ENCODE measurements at places on chromosomes 6 and 20. TPM values are rescaled to one million over a fixed set of nuclear protein-coding genes. Genes with fewer than 3 reads are reported as not detected.

DNA sequence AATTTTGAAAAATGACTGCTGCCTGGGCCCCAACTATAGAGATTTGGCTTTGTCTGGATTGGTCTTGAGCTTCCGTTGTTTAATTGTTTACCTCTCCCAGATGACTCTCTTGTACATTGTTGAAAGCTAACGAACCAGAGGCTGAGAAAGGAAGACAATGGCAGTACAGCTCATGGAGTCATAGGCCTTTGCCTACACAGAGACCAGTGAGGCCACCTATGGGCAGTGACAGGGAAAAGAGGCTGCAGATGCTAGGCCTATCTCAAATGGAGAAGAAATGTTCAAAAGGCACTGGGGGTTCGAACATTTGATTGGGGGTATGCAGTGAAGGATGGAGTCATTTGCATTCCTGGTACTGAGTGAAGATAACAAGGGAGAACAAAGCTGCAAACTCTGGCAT, 29.1 kb downstream of the OPN5 start:
- no peak for ATAC-seq

GRCh38 chr20:63290677-63291472, 2.1 kb upstream of the COL20A1 start:
- no peak for ATAC-seq

DNA sequence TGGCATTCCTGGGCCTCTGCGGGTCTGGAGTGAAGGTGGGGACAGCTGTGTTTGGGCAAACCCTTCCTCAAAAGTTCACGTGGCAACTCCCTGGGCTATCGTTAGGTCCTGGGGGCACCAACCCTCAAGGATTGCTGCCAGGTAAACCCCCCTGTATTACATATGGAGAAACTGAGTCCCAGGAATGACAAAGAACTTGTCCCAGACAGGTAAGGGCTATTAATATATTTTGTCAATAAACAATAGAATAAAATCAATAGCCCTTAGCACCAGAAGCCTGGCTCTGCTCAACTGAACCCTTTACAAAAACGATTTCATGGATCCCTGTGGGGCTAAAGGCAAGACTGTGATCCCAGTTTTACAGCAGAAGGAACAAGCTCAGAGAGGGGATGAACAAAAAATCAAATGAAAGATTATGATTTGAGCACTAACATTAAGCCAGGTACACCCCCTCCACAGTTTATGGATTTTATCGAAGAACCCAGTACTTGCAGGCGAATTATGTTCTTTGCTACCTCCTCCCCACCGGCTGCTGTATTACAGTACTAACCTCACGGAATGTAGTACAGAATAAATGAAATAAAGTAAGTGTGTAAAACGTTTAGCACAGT, 2.7 kb downstream of the ID1 start:
- ATAC-seq: no peak

Gene E2F3
- 5.0 TPM for total RNA-seq
